ENCODE measurements at places on chromosomes 16 and 17.

GRCh38 chr16:30998852-30999761 is 11.3 kb downstream of the STX1B start:
- peaks cover 6% of the 10 kb centered on the region for H3K4me1 ChIP-seq
- no peaks in the 10 kb centered on the region for H3K36me3 ChIP-seq
- no peak overlapping the region for H3K27ac ChIP-seq
- no peak for DNase-seq
- no peak overlapping the region for H3K4me3 ChIP-seq

DNA sequence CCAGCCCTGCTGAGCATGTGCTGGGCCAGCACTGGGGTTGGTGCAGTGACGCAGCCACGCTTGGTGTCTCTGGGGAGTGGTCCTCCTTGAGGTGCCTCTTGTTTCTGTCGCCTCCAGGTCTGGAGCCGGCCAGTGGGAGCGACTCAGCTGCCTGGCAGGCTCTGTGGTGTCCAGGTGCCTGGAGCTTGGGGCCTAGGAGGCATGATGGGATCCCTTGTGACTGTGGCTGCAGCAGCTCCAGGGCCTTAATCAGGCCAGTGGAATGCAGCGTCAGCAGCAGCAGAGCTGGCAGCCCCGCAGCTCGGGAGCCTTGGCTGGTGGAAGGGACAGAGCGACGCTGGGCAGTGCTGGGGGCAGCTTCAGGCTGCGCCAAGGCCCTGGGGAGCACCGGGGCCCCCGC is 74.7 kb upstream of the CIBAR2 start:
- H3K27me3 ChIP-seq, result peaks cover 13% of the 10 kb centered on the region
- no peak overlapping the region for H3K27ac ChIP-seq
- H3K4me3 ChIP-seq, result no peak overlapping the region
- no peaks in the 10 kb centered on the region for H3K4me1 ChIP-seq
- peaks cover 4% of the 10 kb centered on the region for H3K36me3 ChIP-seq
- DNase-seq, result no peak

GRCh38 chr16:27642756-27643155 is 92.8 kb downstream of the KATNIP start:
- no peak for DNase-seq
- H3K36me3 ChIP-seq, result no peaks in the 10 kb centered on the region
- no peak overlapping the region for H3K4me3 ChIP-seq
- H3K27me3 ChIP-seq, result no peaks in the 10 kb centered on the region
- H3K27ac ChIP-seq, result no peak overlapping the region

DNA sequence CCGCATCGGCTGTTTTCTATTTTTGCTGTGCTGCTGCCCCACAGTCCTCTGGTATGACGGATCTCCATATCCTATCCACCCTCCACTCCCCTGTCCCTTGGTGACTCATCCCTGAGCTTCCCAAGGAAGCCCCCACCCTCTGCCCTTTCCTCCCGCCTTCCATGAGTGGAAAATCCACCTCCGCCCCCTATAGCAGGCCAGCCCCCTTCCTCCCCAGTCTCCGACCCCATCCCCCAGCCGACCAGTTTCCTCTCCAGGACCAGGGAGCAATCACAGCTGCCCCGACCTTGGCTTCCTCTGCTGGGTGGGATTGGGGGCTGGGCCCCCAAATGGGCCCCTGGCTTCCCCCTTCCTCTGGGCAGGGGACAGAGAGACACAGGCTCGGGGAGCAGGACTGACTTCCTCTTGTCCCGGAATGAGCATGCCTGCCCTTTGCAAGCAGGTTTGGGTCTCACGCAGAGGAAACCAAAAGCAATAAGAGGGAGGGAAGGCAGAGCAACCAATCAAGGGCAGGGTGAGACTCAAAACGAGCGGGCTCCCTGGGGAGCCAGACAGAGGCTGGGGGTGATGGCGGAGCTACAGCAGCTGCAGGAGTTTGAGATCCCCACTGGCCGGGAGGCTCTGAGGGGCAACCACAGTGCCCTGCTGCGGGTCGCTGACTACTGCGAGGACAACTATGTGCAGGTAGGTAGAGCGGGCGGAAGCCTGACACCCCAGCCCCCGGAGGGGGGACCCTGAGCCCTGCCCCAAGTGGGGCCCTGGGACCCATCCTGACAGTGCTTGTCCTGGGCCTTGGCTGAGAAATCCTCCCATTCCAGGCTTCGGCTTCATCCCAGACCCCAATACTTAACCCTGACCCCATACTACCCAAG is at the start of the genes ABI3 and GNGT2:
ABI3 (plus strand) TSS at position 550 of the 872 bp plus-strand sequence; CDS start at position 568, 18 bp downstream.
GNGT2 (minus strand) TSS at position 417 of the 872 bp plus-strand sequence. CDS start 3,152 bp downstream, outside the sequence.
- peaks cover 56% of the 10 kb centered on the region for H3K4me1 ChIP-seq
- H3K27ac ChIP-seq, result peak within 1 kb of the TSS; percentile 86
- peak within 1 kb of the TSS; percentile 95 for H3K4me3 ChIP-seq
- H3K27me3 ChIP-seq, result no peaks in the 10 kb centered on the region
- H3K36me3 ChIP-seq, result peaks cover 33% of the 10 kb centered on the region

GRCh38 chr16:12347365-12347764 is 370.8 kb downstream of the SNX29 start:
- no peaks in the 10 kb centered on the region for H3K4me1 ChIP-seq
- H3K27ac ChIP-seq, result no peak overlapping the region
- H3K27me3 ChIP-seq, result no peaks in the 10 kb centered on the region
